CD4-positive, alpha-beta T cell treated with Interleukin-15 for 4 hours (primary cell): ENCODE measurements at places on chromosomes 2 and 18.

- no peak for DNase-seq
These were observed 79.3 kb downstream of the NRXN1 start for GRCh38 chr2:50952596-50952995.

- no peak for DNase-seq
These were observed 54.6 kb upstream of the DSC1 start for GRCh38 chr18:31217038-31217849.

DNA sequence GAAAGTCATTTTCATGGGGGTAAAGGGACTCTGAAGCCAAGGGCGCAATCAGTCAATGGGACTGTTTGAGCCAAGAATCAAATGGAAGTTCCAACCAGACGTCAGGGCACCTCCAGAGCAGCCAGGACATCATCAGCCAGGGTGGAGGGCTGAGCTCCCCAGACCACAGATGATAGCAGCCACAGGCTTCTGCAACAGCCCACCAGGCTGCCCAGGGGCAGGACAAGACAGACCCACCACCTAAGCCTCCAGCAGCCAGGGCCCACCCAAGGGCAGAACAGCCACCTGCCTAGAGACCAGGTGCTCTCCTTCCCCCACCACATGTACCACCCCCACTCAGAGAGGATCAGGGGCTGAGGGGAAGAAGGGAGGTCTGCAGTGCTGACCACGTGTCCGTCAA is 53.8 kb upstream of the SLC66A3 start:
- DNase-seq = no peak

DNA sequence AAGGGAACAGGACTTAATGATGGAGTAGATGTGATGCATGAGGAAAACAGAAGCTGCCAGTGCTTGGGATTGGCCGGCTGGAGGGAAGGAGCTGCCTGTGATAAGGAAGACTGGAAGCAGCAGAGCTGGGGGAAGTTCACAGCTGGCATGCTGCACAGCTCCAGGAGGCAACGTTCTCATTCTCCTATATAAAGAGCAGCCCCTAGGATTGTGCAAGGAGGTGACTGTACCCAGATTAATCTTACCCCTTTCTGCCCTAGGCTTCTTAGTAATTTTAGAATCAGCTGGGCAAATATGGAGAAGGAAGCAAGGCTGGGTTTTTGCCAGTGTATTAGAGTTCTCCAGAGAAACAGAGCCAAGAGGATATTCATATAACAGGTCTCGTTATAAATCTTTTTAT is 155.8 kb downstream of the ALPK2 start:
- no peak for DNase-seq

GRCh38 chr2:182866461-182867406 is at the start of gene FRZB:
Gene FRZB, minus strand, starts transcription at chr2:182866637. Its CDS starts 85 bp downstream, at chr2:182866552.
- no peak for DNase-seq

GRCh38 chr18:6355789-6356589 is 58.7 kb downstream of the L3MBTL4 start:
- no peak for DNase-seq

- no peak for DNase-seq
These were observed 38.2 kb upstream of the TWSG1 start for GRCh38 chr18:9296233-9297006.

DNA sequence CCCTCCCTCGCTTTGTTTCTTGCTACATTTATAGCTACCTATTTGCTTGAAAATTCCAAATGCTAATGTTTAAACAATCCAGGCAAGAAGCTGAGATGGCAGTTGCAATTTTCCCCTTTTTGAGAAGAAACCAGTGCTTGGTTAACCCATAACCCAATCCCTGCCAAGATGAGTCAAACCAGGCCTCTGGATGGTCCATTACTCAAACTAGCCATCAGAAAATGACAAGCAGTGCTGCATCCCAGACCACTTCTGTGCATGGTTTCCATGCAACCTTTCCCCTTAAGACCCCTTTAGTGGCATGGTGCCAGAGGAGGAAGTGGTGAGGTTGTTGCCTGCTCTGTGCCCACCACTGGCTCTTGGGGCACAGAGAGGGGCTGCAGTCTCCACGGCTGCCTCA is 131.2 kb upstream of the RMP24 start:
- DNase-seq = no peak

DNA sequence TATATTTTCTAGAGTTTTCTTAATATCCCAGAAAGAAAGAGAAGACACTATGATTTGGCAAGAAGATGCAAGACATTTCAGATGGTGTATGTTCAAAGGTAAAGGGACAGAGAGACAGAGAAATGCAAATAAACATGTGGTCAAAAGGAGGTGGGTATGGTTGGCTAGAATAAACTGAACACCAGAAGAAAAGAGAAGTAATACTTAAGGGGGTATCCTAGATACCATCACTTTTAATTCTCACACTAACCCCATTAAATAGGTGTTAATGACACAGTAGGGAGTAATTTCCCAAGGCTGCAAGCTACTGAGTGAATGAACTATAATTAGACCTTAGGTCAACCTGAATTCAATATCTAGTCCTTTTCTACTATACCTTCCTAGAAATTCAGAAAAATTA is 111.2 kb upstream of the CD226 start:
- no peak for DNase-seq

GRCh38 chr2:105842555-105842954 is 97.8 kb downstream of the NCK2 start:
- no peak for DNase-seq

DNA sequence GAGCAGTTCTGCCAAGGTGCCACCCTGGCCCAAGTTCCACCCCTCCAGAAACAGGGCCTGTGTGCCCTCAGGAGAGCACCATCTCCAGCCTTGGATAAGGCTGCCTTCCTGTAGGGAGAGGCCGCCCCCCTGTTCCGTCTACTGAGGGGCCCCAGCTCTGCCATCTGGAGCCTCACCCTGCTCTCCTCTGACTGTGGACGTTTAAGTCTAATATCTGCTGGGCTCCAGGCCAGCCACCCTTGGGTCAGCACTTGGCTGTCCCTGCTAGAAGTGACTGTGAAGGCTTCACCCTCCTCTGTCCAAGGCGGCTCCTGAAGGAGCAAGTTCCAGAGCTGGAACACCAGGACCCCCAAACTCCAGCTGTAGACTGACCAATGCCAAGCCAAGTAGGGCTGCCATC is 26.3 kb downstream of the RHOB start:
- DNase-seq = no peak

DNA sequence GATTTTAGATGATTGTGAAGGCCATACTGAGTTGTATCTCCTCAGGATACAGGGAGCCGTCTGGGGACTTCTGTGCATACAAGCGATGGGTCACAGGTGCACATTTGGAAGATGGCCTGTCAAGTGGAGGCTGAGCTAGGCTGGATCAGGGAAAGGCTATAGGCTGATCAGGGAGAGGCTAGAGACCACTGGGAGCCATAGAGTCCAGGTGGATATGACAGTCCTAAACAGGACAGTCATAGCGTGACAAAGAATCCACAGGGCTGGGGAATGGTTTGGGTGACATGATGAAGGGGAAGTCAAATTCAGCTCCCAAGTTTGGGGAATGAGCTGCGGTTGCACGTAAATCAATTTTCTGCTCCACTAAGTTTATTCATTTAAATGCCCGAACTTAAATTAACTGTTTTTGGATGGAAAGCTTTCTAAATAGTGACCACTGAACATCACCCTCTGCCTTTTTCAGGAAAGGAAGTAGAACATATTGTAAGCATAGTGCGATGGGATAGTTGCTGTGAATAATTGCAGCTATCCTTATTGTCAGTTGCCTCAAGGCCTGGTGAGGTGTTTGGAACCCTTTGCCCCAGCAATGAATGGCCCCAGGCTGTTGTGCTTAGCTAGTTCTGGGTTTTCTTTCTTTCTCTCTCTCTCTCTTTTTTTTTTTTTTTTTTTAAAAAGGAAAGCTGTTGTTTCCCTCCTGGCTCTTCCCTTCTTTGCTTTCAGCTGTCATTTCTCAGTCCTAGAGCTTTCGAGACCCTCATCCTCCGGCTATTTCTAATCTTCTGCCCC is 50.5 kb downstream of the KLHL29 start:
- DNase-seq = no peak

GRCh38 chr2:151862700-151863099 is 34.5 kb upstream of the ARL5A start:
- DNase-seq = no peak

GRCh38 chr2:220619525-220620220 is 952.4 kb downstream of the EPHA4 start:
- DNase-seq = no peak

DNA sequence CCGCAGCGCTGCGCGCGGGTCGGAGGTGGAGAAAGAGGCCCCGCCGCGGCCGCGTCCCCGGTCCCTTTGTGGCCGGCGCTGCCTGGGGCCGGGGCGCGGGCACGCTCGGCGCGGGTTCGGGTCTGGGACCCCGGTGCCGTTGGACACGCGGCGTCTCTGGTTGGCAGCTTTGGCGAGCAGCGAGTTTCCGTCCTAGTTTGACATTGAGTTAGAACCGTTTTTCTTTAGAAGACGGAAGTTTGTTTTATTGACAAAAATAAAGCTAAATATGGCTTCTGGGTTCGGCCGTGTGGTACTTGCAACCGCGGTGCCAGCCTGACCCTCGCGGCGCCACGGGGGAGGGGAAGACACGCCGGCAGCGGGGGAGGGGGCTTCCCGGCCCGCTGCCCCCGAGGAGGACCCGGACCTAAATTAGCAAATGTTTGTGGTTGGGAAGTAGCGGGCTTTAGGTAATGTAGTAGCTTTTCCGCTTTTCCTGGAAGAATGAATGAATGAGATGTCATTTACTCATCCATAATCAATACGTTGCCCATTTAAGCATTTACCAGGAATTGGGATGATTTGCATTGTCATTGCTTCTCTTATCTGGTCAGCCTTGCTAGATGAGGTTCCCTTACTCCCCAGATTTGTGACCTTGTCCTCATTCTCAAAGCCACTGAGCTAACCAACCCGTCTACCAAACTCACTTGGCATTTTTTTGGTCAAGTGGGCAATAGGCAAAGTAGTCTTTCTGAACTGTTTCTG is 530 bp downstream of the GALNT1 start:
- DNase-seq = no peak

DNA sequence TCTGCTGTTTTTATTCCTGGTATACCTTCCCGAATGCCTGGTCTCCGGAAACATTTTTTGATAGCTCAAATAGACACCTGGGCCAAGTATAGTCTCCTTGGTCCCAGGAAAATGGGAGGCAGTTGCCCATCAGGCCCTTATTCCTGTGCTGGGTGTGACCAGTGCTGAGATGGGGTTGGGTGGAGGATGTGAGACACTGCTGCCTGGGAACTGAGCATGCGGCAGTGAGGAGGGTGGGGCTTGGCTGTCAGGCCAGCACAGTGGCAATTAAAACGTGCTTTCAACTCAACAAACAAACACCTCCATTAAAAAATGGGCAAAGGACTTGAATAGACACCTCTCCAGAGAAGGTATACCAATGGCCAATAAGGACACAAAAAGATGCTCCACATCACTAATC is 12.5 kb downstream of the KLHL29 start:
- DNase-seq = no peak

DNA sequence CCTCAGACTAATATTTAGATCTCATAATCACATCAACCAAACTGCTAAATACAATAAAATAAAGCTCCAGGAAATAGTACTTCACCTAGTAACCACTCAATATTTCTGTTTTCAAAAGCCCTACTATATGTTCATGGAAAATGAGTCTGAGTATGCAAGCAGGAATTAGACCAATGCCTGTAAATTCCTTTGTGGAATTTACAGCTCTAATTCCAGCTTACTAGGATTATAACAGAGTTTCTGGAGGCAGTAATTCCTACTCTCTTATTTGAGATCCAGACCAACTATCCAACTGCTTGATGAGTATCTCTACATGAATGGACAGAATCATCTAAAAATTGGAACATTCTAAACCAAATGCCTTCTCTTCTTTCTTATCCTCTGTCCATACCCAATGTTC is 11.6 kb downstream of the CDKL4 start:
- no peak for DNase-seq

GRCh38 chr2:33729353-33729752 is 130.3 kb upstream of the FAM98A start:
- no peak for DNase-seq

- DNase-seq = no peak
These were observed 284.4 kb downstream of the RBM43 start for GRCh38 chr2:150977296-150977695.

GRCh38 chr18:29191263-29191662 is 1014.3 kb upstream of the CDH2 start:
- no peak for DNase-seq

DNA sequence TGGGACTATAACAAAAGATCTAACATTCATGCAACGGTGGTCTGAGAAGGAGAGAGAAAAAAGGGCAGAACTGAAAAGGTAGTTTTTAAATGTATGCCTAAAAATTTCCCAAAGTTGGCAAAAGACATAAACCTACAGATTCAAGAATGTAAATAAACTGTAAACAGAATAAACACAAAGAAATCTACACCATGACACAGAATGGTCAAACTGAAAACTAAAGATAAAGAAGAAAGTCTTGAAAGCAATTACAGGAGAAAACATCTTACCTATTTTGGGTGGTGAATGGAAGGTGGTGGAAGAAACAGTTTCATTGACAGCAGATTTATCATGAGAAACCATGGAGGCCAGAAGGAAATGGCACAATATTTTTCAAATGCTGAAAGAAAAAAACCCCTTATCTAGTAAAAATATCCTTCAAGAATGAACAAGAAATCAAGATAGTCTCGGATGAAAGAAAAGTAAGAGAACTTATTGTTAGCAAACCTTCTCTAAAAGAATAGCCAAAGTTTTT is 35.6 kb upstream of the ZNF397 start:
- DNase-seq = no peak

DNA sequence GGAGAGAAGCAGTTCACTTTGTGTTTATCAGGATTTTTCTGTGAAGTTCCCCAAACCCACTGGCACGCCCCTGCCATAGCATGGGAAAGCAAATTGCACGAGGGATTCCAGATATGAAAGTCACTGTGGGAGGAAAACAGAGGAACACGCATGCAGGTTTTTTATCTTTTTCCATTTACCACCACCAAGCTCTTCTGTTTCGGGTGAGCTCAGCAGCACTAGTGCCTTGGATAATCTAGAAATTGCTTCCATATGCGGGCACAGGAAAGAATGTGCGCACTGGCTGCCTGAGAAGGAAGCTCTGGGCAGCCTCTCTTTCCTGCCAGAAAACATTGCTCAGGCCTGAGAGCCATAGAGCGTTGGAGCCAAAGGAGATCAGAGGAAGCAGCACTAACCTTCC is 65.9 kb upstream of the WIPF1 start:
- no peak for DNase-seq

GRCh38 chr18:76169733-76170132 is 325.3 kb downstream of the ZNF516 start:
- DNase-seq = no peak

DNA sequence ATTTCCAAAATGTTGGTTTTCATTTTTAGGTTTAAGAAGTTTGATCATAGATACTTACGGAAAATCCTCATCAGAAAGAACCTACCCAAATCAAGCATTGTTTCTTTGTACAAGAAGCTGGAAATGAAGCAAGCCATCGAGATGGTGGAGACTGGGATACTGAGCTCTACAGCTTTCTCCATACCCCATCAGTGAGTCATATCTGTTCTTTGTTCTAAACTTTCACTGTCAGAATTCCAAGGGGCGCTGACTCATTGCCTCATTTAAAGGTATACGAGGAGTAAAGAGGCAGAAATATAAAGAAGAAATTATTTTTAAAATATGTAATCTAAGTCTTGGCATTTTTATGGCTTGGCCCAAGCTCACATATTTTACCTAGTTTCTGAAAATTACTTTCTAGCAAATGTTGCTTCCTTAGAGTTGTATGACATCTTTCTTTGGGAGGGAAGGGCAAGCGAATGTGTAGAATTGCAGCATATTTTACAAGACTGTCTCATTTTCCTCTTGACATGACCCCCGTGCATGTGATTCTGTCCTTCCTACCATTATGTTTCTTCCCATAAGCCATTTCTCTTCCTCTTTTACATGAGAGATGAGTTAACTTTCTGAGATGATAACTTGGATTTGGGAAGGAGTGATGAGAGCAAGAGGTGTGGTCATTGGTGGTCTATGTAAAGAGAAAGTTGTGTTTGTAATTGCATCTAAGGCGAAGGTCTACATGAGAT is 41.2 kb downstream of the SLC9A4 start:
- no peak for DNase-seq
